ENCODE measurements at places on chromosomes 16 and 17.
A peak's percentile ranks its signal among the peaks of the same experiment; 100 is the strongest.

DNA sequence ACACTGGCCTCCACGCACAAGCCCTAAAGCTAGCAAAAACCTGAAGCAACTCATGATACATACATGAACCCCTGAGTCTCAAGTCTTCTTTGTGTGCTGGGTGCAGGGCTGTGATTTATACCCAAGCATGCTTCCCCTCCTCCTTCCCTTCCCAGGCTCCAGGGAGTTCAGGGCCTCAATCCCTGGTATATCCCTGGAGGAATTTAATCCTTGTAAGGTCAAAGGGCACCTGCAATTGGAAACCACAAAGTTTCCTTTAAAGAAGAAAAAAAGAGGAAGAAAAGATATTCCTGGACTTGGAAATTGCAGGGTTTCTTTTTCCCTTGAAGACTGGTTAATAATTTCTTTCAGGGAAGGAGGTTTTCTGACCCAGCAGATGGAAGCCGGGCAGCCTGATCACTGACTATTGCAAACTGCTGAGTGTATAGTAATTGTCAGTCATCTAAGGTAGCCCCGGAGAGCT is 182.3 kb downstream of the AATF start:
- DNase-seq, result no peak

DNA sequence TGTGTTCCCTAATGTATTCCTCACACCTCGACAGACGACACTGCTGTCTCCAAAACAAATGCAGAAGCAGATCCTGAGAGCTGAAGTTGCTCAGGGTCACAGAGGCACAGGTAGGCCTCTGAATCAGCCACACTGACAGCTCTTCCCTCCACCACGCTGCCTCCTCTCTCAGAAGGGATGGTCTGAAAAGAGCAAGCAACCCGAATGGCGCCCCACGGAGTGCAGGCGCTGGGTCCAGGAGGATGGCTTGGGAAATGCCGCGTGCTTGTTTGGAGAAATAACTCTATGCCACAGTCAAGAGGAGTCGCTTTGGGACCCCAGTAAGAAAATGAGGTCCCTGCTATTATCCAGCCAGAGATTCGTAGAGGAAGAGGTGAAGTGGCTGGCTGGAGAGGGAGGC is 15.9 kb downstream of the CYB561 start:
- DNase-seq, result no peak

GRCh38 chr17:9380361-9380760 is 195.3 kb downstream of the STX8 start:
- no peak for DNase-seq

DNA sequence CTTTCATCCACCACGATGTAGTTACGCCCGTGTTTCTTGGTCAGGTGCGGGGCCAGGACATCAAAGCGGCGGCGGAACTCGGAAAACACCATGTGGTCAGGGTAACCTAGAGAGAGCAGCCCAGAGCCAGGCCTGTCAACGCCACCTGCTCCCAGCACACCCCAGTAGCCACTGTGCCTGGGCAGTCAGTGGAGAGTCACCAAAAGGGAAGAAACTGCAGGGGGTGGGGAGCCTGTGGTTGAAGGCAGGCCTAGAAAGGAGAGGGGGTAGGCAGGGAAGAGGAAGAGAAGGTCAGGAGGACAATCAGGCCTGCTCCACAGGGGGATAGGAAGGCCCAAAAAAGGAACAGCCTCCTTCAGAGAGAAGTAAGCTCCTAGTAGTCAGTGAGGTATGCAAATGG is 64.1 kb downstream of the PIPOX start:
- DNase-seq, result no peak

DNA sequence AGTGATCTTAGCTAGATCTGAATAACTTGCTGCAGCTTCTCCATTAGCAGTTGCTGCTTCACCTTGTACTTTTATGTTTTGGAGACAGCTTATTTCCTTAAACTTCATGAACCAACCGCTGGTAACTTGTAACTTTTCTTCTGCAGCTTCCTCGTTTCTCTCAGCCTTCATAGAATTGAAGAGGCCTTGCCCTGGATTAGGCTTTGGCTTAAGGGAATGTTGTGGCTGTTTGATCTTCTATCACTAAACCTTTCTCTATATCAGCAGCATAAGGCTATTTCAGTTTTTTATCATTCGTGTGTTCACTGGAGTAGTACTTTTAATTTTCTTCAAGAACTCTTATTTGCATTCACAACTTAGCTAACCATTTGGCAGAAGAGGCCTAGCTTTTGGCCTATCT is 21.5 kb upstream of the TMEM92 start:
- DNase-seq, result no peak

DNA sequence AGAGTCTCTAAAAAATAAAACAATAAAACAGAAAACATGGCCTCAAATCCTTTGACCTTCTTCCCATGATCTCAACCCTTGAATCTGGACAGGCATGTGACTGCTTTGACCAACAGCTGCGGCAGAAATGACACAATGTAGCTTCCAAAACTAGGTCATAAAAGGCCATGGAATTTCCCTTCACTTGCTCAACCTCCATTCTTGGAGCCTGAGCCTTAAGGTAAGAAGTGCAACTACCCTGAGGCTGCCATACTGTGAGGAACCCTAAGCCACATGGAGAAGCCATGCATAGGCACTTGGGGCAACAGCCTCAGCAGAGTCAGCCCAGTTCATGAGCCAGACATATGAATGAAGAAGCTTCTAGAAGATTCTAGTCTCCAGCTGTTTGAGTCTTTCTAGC is 75.7 kb upstream of the BRD7 start:
- DNase-seq, result no peak

GRCh38 chr17:71850812-71851211 is 270.0 kb upstream of the SOX9 start:
- DNase-seq, result no peak

DNA sequence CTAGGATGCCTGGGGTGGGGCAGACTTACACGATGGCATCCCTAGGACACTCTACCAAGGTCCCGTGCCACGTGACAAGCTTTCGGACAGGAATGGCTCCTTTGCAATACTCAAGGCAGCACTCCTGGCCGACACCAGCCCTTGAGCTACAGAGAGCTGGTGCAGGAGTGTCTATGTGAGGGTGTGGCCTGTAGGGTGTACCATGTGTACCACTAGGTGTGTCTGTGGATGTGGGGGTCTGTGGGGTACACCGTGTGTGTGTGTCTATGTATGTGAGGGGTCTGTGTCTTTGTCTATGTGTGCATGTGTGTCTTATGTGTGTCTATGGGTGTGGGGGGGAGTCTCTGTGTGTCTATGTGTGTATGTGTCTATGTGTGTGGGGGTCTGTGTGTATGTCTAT is 1.9 kb upstream of the TLE7 start:
- no peak for DNase-seq

DNA sequence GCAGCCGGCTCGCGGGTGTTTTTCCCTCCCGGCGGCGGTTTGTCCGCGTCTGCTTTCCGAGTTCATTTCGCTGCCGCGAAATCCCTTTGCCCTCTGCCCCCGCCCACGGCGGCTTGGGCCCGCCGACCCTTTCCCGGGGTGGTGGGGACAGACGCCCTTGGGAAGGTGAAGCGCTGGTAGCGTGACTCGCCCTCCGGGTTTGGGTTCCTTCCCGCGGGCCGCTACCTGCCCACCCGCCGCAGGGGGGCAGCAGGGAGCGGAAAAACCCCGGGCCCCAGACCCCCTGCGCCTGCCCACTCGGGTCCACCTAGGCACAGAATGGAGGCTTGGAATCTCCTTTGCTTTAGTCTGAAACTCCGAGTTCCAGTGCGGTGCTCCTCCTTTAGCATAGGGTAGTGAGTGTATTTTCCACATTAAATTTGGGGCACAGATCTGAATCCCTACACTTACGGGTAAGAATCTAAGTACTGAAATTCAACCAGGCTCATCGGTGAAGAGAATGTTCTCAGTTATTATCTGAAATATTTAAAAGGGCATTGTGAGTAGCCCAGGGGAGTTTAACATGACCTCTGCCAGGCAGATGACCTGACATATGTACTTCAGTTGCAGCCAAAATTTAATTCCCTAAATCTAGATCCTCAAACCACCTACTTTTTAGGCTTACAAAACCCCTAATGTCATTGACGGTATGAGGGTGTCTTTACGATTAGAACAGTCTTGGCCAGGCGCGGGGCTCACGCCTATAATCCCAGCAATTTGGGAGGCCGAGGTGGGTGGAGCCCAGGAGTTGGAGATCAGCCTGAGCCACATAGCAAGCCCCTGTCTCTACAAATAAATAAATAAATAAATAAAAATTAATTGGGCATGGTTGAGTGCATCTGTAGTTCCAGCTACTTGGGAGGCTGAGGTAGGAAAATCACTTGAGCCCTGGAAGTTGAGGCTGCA is 1.0 kb downstream of the NME2 start:
- DNase-seq, result peak; percentile 52

GRCh38 chr16:370979-371514 is 709 bp upstream of the MRPL28 start:
- no peak for DNase-seq

- DNase-seq, result no peak
Observed at GRCh38 chr16:79648826-79649225, 48.3 kb upstream of the MAF start.

GRCh38 chr17:57874434-57875289 is 24.8 kb upstream of the MRPS23 start:
- no peak for DNase-seq

- DNase-seq, result no peak
Observed at GRCh38 chr17:16975277-16975651, 3.3 kb upstream of the TNFRSF13B start.

GRCh38 chr16:85042167-85042526 is 14.6 kb downstream of the KIAA0513 start:
- DNase-seq, result no peak

- DNase-seq, result no peak
Observed at GRCh38 chr17:45893725-45894021, 681 bp upstream of the MAPT start.

GRCh38 chr16:60217787-60218186 is 1483.7 kb upstream of the GOT2 start:
- no peak for DNase-seq

GRCh38 chr17:43528319-43528987 is 17.7 kb downstream of the ETV4 start:
- no peak for DNase-seq

DNA sequence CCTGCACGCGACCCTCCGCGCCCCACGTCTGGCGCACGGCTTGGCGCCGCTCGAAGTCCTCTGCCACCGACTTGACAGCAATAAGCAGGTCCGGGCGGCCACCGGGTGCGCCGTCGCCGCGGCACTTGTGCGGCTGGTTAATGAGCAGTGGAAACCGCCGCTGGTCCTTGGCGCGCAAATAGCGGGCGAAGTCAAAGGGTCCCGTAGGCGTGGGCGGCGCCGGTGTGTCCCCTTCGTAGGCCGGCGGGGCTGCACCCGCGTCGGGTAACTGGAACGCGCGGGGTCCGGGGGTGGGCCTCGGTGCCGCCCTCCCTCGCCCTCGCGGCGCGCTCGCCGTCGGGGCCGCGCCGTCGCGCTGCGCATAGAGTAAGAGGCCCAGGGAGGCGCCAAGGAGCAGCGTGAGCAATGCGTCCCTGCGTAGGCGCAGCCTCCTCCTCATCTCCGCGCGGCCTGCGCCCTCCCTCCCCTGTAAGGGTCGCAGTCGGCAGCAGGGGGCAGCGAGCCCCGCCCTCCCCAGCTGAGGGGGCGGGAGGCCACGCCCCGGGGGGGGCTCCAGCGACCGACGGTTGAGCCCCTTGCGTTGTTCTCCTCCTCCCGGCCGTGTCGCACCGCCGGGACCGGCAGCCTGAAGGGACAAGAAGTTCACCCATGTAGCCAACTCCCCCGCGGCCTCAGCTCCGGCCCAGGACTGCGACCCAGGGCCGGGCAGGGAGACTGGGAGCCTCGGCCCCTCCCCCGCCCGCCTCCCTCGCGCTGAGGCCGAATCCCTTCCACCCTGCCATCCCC is 558 bp downstream of the B3GNT9 start:
- DNase-seq, result peak; percentile 26

DNA sequence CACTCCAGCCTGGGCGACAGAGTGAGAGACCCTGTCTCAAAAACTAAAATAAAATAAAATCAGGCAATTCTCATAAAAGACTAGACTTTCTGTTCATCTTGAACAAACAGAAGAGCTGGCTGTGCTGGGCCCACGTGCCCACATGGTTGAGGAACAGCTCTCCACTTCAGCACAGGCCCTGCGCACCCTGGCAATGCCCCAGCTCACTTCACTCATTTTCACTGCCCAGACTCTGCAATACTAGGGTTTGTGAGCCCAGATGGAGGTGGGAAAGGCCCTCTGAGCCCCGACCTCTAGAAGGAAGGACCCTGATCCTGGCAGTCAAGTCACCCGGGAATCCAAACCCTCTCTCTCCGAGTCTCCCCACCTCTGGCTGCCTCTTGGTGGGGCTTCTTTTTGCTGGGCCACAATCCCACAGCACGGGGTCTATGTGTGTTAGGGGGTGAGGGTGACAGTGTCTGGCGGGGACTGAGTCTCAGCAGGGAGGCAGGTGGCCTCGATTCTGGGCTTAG is 14.8 kb downstream of the MYLK3 start:
- DNase-seq, result no peak

GRCh38 chr16:70664325-70665112 is 18.2 kb downstream of the IL34 start:
- DNase-seq, result no peak

GRCh38 chr16:68264128-68265077 is at the start of gene SLC7A6:
TSS of gene SLC7A6 (plus strand) at chr16:68264526. CDS start at chr16:68274727, 10,201 bp downstream.
- DNase-seq, result peak; percentile 43

GRCh38 chr17:81046132-81046769 is 11.3 kb downstream of the BAIAP2 start:
- DNase-seq, result no peak

- DNase-seq, result no peak
Observed at GRCh38 chr17:39927929-39928857, 661 bp downstream of the LRRC3C start.

- no peak for DNase-seq
Observed at GRCh38 chr16:2798723-2799204, 494 bp downstream of the PRSS41 start.

- DNase-seq, result no peak
Observed at GRCh38 chr17:19359856-19360255, 2.7 kb downstream of the B9D1 start.

GRCh38 chr17:82457929-82458178 is 687 bp upstream of the NARF start:
- peak; percentile 95 for DNase-seq

DNA sequence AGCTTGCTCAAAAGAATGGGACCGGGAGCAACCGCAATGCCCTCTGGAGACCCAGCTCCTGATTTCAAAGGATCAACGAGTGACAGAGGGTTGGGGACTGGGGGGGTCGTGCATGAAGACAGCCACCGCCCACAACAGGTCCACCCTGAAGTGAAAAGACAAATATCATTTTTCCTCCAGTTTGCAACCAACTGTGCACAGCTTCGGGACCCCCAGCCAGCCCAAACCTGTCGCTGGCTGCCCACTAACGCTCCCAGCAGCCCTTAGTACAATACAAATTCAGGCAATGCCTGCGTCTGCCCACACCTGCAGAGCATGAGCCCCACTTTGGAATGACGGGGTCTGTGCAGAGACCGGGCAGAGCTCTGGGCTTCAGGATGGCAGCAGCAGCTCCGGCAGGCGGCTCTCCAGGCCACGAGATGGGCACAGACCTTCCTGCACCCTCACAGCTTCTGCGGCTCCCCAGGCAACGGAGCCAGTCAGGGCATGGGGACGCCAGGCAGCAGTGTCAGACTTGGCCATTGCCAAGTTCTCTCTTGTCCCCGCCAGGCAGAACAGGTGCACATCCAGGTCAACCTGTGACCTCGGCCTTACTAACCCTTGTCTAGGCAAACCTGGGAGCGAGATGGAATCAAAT is 60.1 kb downstream of the TBC1D16 start:
- no peak for DNase-seq

Data from COR-L47 (cell line).